EL (cell line): ENCODE measurements at places on chromosomes 3 and 15.

GRCh38 chr3:156787926-156788663 is 38.1 kb upstream of the LEKR1 start:
- peak; percentile 96 for DNase-seq

GRCh38 chr3:171986176-171986575 is 53.2 kb upstream of the FNDC3B start:
- no peak for DNase-seq

GRCh38 chr3:154018100-154018696 is 103.0 kb upstream of the ARHGEF26 start:
- peak; percentile 26 for DNase-seq

GRCh38 chr3:72401005-72401545 is 447.2 kb downstream of the SHQ1 start:
- peak; percentile 16 for DNase-seq

GRCh38 chr3:180332608-180333007 is 269.4 kb upstream of the TTC14 start:
- DNase-seq: no peak

DNA sequence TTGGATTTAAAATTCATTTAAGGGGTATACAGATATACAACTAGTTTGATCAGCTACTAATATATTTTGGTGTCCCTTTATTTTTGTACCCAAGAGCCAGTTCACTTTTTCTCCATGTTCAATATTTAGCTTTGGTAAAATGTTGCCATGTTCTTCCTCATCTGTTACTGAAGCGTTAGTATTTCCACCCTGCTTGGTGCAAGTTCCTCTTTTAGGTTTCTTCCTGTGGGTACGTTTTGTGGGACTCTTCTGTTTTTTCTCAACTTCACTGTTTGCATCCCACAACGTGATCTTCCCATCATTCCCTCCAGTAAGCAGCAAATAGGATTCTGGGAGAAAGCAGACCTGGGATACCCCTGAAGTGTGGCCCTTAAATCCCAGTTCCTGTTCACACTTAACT is 14.1 kb downstream of the WDR53 start:
- DNase-seq: no peak

- no peak for DNase-seq
These were observed 1.5 kb upstream of the FBXL22 start for GRCh38 chr15:63595688-63596087.

DNA sequence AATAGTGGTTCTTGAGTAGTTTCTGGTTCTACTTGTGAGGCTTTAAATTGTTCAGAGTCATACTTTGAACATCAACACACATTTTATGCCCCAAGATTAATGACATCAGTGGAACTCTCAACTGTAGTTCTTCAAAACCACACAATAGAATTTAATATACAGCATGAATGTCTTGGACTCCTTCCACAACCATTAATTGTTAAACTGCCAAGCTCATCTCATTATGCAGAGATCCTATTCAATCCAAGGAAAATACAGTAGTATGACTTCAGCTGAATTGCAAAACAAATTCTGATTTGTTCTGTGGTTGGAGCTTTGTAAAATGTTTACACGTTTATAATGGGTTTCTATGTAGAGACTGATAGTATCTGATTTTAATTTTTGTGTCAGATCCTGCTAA is 199.2 kb upstream of the SLC2A2 start:
- peak; percentile 30 for DNase-seq

DNA sequence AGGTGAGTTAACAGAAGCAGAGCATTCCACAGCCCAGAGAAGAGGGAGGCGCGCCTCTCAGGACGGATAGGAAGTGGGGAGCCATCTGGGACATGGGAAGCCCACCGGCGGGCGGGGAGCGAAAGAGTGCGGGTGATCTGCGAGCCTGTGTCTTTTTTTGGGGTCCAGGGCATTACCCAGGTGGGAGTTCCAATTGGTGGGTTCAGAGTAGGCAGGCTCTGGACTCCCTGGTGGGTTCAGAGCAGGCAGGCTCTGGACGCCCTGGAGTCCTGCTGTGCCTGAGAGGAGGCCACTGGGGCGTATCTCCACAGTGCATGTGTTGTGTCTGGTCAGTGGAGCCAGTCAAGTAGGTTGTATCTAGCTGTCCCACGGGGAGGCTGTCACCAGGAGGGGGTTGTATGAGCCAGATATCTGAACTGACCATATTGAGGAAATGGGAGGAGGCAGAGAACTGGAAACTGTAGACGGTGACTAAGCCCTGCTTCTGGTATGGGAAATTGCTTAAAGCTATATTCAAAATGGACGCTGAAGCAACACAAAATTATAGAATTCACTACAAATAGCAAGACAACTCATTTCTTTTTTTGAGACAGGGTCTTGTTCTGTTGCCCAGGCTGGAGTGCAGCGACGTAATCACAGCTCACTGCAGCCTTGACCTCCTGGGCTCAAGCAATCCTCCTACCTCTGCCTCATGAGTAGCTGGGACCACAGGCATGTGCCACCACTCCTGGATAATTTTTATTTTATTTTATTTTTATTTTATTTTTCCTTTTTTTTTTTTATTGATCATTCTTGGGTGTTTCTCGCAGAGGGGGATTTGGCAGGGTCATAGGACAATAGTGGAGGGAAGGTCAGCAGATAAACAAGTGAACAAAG is 34.5 kb upstream of the CHST2 start:
- peak; percentile 60 for DNase-seq

GRCh38 chr3:64384561-64384960 is 159.3 kb upstream of the PRICKLE2 start:
- no peak for DNase-seq

GRCh38 chr15:55108858-55109518 is 87.8 kb downstream of the RSL24D1 start:
- peak; percentile 31 for DNase-seq
